NCI-H1417 treated with DMSO at 0.1 percent for 48 hours (cell line): ENCODE measurements at places on chromosomes 12 and 14.

GRCh38 chr14:105398726-105399465, 558 bp downstream of the TEX22 start:
- DNase-seq, result no peak

DNA sequence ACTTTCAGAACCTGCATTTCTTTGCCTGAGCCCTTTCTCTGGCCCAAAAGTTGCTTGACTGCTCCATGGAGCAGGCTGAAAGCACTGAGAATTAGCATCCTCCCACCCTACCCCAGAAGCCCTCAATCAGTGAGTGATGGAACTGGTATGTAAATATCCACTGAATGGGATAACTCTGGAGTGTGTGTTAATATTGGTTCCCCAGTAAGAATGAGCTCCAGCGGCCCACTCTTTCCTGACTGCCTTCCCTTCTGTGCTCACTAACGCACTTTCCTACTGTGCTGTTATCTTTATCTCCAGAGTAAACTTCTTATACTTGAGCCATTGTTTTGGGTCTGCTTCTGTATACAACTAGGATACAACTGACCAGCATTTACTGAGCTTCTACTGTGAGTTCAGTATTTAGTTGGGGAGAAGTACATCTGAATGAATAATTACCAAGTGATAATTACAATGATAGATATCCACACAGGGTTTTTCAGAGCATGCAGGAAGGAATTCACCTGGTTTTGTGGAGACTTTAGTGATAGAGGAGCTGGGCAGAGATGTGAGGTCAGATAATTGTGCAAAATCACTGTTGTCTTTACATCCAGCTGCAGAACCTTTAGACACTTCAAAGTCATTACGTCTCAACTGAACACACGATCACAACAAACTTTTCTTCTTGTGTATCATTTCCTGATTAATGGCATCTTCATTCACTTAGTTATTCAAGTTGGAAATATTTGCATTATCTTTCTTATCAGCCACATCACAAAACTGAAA, 149.2 kb upstream of the BTG1 start:
- no peak for DNase-seq

- no peak for DNase-seq
Observed at GRCh38 chr12:122669397-122670070, 33.6 kb downstream of the HCAR2 start.

GRCh38 chr12:122985338-122986257, 5.1 kb downstream of the ARL6IP4 start:
- no peak for DNase-seq
